ENCODE measurements at places on chromosomes 2 and 18.

DNA sequence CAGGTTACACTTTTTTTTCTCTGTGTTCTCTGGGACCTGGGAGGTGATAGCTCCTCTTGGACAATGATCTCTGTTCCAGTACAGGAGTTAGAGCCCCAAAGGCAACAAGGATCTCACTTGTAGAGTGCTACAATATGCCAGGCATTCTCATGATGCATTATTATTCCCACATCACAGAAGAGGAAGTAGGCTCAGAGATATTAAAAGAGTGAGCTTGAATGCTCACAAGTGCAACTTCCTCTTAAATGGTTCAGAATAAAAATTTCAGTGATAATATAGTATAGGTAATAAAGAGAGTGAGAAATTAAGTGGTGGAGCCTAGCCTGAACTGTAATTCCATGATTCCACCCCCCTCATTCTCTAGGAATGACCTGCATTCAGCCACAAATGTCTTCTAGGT is 21.4 kb downstream of the POLE4 start:
- H3K27me3 ChIP-seq, result no peaks in the 10 kb centered on the region
- no peak for DNase-seq
- no peaks in the 10 kb centered on the region for H3K4me1 ChIP-seq
- H3K36me3 ChIP-seq, result no peaks in the 10 kb centered on the region

- no peaks in the 10 kb centered on the region for H3K4me1 ChIP-seq
- no peak for DNase-seq
- H3K27me3 ChIP-seq, result no peaks in the 10 kb centered on the region
- no peak overlapping the region for H3K4me3 ChIP-seq
- no peak overlapping the region for H3K27ac ChIP-seq
These were observed 57.8 kb upstream of the CBLN2 start for GRCh38 chr18:72601944-72602343.

DNA sequence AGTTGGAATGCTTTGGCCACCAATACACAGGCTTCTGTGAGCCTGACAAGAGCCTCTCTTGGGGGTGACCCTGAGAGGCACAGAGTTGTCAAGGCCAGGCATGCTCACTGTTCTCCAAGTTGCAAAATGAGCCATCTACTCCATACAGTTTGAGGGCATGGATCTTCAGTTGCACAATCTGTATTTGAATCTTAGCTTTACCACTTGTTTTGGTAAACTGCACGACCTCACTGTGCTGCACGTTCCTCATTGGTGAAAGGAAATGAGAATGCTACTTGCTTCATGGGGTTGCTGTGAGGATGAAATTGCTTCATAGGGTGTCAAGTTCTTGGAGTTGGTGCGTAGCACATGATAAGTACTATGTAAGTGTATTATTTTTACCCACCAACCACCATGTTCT is 12.0 kb upstream of the HAAO start:
- no peaks in the 10 kb centered on the region for H3K36me3 ChIP-seq
- H3K27ac ChIP-seq, result no peak overlapping the region
- H3K4me1 ChIP-seq, result peaks cover 6% of the 10 kb centered on the region
- H3K4me3 ChIP-seq, result no peak overlapping the region

DNA sequence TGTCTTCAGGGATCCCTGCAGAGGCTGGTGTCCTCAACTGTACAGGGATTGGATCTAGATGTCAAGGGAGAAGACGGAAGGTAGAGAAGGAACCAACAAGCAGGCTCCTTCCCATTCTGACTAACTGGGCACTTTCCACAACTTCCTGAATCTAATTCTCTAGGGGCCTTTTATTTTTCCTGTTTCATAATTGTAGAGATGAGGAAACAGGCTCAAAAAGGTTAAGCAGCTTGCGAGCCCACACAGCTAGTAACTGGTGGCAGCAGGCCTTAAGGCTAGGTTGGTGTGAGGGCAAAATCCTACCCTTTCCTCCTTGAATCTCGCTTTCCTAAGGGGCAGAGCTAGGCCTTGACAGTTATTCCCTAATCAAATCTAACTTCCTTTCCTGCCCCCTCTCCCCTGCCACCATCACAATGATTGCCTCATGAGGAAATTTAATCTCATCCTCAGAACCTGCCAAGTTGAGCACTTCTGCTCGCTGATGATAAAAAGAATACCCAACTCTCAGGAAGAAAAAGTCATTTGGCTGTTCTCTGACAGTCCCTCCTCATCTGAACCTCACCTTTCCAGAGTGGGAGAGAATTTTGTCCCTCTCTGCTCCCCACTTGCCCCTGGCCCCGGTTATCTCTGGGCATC is 35.7 kb upstream of the POLE4 start:
- H3K4me3 ChIP-seq, result no peak overlapping the region
- no peaks in the 10 kb centered on the region for H3K27me3 ChIP-seq
- no peak overlapping the region for H3K27ac ChIP-seq
- H3K36me3 ChIP-seq, result no peaks in the 10 kb centered on the region
- no peaks in the 10 kb centered on the region for H3K4me1 ChIP-seq

DNA sequence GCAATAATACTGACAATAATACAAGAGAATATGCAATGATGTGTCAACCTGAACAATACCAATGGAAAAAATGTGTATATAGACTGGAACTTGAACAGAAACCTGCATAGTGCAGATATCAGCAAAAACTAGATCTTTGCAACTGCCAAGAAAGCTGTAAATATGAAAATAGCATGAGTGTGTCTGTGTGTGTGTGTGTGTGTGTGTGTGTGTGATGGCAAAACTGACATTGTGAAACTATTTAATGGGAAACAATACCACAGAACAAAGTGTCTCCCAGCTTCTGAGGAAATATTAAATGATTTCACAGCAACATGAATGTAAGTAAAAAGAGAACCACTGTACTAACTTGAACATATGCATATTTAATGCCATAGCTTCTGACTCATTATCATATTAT is 558.2 kb upstream of the LINC00305 start:
- H3K4me3 ChIP-seq, result no peak overlapping the region
- H3K27me3 ChIP-seq, result no peaks in the 10 kb centered on the region
- no peak overlapping the region for H3K27ac ChIP-seq
- H3K36me3 ChIP-seq, result no peaks in the 10 kb centered on the region
- no peak for DNase-seq

- no peak overlapping the region for H3K27ac ChIP-seq
- H3K4me3 ChIP-seq, result no peak overlapping the region
- DNase-seq, result no peak
- H3K4me1 ChIP-seq, result no peaks in the 10 kb centered on the region
- H3K27me3 ChIP-seq, result no peaks in the 10 kb centered on the region
- no peaks in the 10 kb centered on the region for H3K36me3 ChIP-seq
These were observed 3.5 kb downstream of the DQX1 start for GRCh38 chr2:74522516-74522915.

DNA sequence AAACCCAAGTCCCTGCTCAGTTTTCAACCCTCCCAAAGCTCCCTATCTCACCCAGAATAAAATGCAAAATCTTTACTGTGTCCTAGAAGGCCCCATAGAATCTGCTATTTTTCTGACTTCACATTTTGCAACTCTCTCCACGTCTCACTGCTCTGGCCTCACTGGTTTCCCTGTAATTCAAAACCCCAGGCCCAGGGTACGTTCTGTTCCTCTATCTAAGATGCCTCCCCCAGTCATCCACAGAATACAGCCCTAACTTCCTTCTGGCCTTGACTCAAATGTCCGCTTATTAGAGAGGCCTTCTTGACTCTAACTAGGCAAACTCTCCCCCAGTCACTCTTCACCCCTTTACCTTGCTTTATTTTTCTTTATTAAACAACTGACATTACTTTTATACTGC is 42.0 kb downstream of the FAM161A start:
- H3K4me3 ChIP-seq, result no peak overlapping the region
- peak; percentile 33 for DNase-seq
- no peaks in the 10 kb centered on the region for H3K27me3 ChIP-seq
- no peak overlapping the region for H3K27ac ChIP-seq

- no peak overlapping the region for H3K4me3 ChIP-seq
- no peaks in the 10 kb centered on the region for H3K4me1 ChIP-seq
- no peak overlapping the region for H3K27ac ChIP-seq
- H3K36me3 ChIP-seq, result no peaks in the 10 kb centered on the region
- no peak for DNase-seq
These were observed 1920.1 kb upstream of the CELF4 start for GRCh38 chr18:39485696-39486095.

Measured in testis (tissue), 5 donors.